ENCODE measurements at places on chromosomes 16 and 17. TPM values are rescaled to one million over a fixed set of nuclear protein-coding genes. Genes with fewer than 3 reads are reported as not detected.

GRCh38 chr16:15059324-15059723 is 3.5 kb upstream of the NTAN1 start:
- DNase-seq = no peak
- no peaks in the 10 kb centered on the region for H3K27me3 ChIP-seq
- no peak overlapping the region for H3K27ac ChIP-seq
- no peak overlapping the region for H3K4me3 ChIP-seq
- H3K4me1 ChIP-seq = peaks cover 15% of the 10 kb centered on the region

DNA sequence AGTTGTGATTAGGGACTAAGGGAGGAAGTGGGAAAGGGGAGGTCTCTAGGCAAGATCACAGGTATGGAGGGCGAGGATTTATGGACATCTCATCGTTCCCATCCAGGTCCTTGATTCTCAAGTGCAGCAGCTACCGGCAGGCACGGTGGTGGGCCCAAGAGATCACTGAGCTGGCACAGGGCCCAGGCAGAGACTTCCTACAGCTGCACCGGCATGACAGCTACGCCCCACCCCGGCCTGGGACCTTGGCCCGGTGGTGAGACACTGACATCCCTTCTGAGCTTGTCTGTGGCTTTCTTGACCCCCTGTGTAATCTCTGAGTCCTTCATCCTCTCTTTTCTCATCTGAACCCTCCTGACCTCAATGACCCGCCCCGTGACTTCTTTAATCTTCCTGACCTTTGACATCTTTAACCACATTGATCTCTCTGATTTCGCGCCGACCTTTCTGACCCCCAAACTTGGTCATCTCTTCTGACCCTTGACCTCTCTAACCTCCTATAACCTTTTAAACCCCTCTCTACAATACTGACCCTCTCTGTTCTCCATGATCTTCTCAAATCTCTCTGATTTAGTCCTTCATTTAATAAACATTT is 3.8 kb downstream of the PLD2 start:
- peaks cover 6% of the 10 kb centered on the region for H3K27me3 ChIP-seq
- no peak overlapping the region for H3K4me3 ChIP-seq
- no peaks in the 10 kb centered on the region for H3K36me3 ChIP-seq
- peaks cover 20% of the 10 kb centered on the region for H3K4me1 ChIP-seq
- H3K27ac ChIP-seq = no peak overlapping the region
- no peak for DNase-seq

DNA sequence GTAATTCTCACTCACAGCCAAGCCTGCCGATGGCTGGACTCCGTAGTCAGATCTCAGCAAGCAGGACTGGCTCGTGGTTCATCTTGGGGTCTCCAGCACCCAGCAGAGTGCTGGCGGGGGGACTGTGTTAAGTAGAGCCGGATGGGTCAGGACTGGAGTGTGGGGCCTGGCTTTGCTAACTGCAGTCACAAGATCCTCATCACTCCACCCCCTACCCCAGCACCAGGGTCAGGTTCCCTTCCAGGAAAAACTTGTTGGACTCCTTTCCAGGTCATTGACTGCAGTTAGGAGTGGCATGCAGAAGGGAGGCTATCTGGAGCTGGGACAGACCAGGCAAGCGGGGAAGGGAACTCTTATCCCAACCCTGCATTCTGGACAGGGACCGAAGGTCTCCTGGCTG is 6.0 kb downstream of the CIITA start:
- DNase-seq = no peak
- peaks cover 5% of the 10 kb centered on the region for H3K27me3 ChIP-seq
- peaks cover 16% of the 10 kb centered on the region for H3K36me3 ChIP-seq
- H3K27ac ChIP-seq = no peak overlapping the region
- H3K4me1 ChIP-seq = peaks cover 49% of the 10 kb centered on the region
- no peak overlapping the region for H3K4me3 ChIP-seq

DNA sequence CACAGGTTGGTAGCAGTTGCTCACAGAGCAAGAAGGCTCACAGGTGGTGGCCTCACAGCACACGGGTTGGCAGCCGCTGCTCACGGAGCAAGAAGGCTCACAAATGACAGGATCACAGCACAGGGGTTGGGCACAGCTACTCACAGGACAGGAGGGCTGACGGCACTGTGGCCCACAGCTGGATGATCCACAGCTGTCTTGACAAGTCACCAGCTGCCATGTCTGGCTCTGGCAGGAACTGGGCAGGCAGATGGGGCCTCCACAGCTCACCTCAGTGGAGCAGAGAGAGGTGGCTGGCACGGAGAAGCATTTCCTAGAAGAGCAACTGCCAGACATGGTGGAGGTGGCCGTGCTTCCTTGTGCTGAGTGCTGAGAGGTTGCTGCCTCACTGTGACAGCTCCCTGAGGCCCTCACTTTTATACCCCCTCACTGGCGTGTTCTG is at the start of gene KRTAP16-1:
KRTAP16-1 (minus strand) TSS at position 392 of the 442 bp plus-strand sequence; CDS start at position 336, 56 bp downstream.
- DNase-seq = peak; percentile 89
- no peak within 1 kb of the TSS for H3K4me3 ChIP-seq
- H3K27me3 ChIP-seq = no peaks in the 10 kb centered on the region
- H3K27ac ChIP-seq = peak within 1 kb of the TSS; percentile 72
- H3K36me3 ChIP-seq = no peaks in the 10 kb centered on the region

DNA sequence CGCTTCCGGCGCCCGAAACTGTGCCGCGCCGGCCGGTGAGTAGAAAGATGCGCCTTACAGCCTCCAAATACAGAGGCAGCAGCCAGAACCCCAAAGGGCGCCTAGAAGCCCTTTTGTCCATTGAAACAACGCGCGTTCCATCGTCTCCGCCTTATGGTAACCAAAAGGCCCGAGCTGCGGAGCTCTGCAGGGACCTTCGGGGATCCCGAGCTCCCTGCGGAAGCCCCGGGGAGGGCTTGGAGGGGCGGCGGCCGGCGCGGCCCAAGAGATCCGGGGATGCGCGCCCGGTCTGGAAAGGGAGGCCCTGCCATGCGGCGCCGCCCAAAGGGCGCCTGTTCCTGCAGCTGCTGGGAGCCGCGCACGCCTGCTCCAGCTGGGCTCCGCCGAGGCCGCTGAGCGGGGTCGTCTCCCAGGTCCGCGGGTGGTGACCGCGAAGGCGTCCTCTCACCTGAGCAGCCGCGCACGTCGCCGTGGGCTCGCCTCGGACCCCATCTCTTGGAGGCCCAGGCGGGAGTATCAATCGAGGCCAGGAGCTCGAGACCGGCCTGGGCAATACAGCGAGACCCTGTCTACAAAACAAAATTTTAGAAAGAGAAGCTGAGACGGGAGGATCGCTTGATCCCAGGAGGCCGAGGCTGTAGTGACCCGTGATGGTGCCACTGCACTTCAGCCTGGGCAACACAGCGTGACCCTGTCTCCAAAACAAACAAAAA is 742 bp upstream of the FBXO31 start:
- no peaks in the 10 kb centered on the region for H3K36me3 ChIP-seq
- no peaks in the 10 kb centered on the region for H3K27me3 ChIP-seq
- H3K27ac ChIP-seq = peak overlapping the region; percentile 92
- peak; percentile 92 for DNase-seq
- peak overlapping the region; percentile 82 for H3K4me3 ChIP-seq

DNA sequence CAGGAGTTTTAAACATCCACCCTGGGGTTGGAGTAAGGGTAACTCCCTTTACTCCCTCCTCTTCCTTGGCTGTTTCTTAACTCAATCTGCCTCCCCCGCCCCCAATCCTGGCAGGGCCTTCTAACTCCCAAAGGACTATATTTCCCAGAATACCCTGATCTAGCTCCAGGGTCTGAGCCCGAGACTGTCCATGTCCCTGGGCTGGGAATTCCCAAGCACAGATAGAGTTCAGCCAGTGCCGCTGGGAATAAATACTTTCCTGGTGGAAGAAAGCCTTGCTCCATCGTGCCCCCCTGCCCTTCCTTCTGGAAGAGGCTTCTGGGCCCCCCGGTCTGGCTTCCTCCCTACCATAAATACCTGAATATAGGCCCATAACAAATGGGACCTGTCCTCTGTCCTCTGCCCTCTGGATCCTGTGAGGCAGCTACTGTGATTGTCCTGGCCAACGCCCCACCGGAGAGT is 10.2 kb downstream of the BAHCC1 start:
- H3K36me3 ChIP-seq = no peaks in the 10 kb centered on the region
- H3K27ac ChIP-seq = peak overlapping the region; percentile 36
- DNase-seq = no peak
- H3K4me3 ChIP-seq = no peak overlapping the region
- peaks cover 61% of the 10 kb centered on the region for H3K4me1 ChIP-seq

DNA sequence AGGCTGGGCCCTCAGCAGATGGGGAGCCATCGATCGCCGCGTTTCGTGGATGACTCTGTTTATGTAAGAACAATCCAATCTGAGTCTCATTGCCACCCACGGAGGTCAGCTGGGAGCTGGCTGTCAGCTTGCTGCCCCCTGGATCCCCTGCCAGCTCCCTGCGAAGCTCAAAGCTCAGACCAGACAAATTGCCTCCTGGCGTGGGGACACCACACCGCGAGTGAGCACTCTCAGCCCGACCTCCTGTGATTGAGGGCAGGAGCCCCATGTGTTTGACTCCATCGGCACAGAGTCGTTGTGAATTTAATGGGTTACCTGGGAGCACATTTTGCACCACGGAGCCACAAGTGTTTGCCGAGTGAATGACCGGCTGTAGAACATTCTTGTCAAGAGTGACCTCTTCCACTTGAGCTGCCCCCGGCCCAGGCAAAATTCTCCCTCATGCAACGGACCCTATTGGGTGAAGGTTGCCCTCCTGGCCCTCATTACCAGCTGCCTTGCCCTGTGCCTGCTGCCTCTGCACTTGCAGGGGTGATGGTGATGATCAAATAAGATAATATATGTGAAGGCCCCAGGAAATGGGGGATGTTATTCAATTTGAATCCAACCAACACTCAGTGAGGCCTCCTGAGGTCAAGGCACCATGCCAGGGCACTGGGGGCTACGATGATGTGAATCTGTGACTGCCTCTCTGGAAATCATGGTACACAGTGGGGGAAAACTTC is 7.6 kb upstream of the GFAP start:
- H3K36me3 ChIP-seq = no peaks in the 10 kb centered on the region
- no peak overlapping the region for H3K27ac ChIP-seq
- H3K4me1 ChIP-seq = peaks cover 4% of the 10 kb centered on the region
- no peaks in the 10 kb centered on the region for H3K27me3 ChIP-seq
- peak; percentile 51 for DNase-seq
- no peak overlapping the region for H3K4me3 ChIP-seq

The CBX2 gene
- 3.5 TPM for total RNA-seq
